Smooth muscle cell of the umbilical artery (primary cell): ENCODE measurements at places on chromosomes 5 and 9. TPM values are rescaled to one million over a fixed set of nuclear protein-coding genes. Genes with fewer than 3 reads are reported as not detected.

HTR4 gene
- not detected in 2 replicates for total RNA-seq

ESM1 gene
- total RNA-seq, result 6.5 and 106 TPM in 2 replicates

CRHBP gene
- total RNA-seq, result not detected in 2 replicates

CERCAM gene
- total RNA-seq, result 158 and 228 TPM in 2 replicates

TMC1 gene
- under 0.01 and 0.28 TPM in 2 replicates for total RNA-seq

NTMT1 gene
- 28.7 and 31.5 TPM in 2 replicates for total RNA-seq

PNPLA7 gene
- 0.59 and 2.3 TPM in 2 replicates for total RNA-seq

FAM81B gene
- total RNA-seq, result not detected in 2 replicates

TPD52L3 gene
- total RNA-seq, result not detected in 2 replicates

C9 gene
- 0.46 TPM in 1 of 2 replicates, not detected in the other for total RNA-seq
